ENCODE measurements at places on chromosomes 16 and 17.

GRCh38 chr17:77098884-77099545 is 41.8 kb upstream of the SEC14L1 start:
- DNase-seq, result peak; percentile 39

GRCh38 chr17:31595076-31595475 is 203.6 kb downstream of the RAB11FIP4 start:
- DNase-seq, result no peak

GRCh38 chr17:33044771-33045170 is 53.1 kb downstream of the SPACA3 start:
- DNase-seq, result no peak

- no peak for DNase-seq
These were observed 35.2 kb downstream of the NXN start for GRCh38 chr17:944266-944826.

- no peak for DNase-seq
These were observed 38.4 kb downstream of the CFDP1 start for GRCh38 chr16:75394941-75395340.

- DNase-seq, result no peak
These were observed 31.5 kb upstream of the CDH5 start for GRCh38 chr16:66334853-66335574.

GRCh38 chr16:86240716-86241363 is 269.5 kb upstream of the FOXF1 start:
- DNase-seq, result no peak

- no peak for DNase-seq
These were observed 38.9 kb upstream of the NDRG4 start for GRCh38 chr16:58461056-58461455.

DNA sequence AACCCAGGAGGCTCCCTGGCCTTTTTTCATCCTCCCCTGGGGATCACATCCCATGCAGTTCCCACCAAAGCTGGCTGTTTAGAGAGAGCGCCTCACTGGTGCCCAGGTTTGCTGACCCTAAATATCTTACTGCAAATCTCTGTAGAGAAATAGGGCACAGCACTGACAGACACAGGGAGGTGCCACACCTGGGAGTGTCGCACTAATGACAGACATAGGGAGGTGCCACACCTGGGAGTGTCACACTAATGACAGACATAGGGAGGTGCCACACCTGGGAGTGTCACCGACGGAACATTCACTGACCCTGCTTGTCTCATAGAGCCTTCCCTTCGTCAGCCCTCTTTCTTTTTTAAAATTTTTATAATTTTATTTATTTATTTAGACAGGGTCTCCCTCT is 25.6 kb downstream of the UNK start:
- no peak for DNase-seq

GRCh38 chr16:8907096-8907495 is 24.9 kb downstream of the LITAFD start:
- DNase-seq, result no peak

DNA sequence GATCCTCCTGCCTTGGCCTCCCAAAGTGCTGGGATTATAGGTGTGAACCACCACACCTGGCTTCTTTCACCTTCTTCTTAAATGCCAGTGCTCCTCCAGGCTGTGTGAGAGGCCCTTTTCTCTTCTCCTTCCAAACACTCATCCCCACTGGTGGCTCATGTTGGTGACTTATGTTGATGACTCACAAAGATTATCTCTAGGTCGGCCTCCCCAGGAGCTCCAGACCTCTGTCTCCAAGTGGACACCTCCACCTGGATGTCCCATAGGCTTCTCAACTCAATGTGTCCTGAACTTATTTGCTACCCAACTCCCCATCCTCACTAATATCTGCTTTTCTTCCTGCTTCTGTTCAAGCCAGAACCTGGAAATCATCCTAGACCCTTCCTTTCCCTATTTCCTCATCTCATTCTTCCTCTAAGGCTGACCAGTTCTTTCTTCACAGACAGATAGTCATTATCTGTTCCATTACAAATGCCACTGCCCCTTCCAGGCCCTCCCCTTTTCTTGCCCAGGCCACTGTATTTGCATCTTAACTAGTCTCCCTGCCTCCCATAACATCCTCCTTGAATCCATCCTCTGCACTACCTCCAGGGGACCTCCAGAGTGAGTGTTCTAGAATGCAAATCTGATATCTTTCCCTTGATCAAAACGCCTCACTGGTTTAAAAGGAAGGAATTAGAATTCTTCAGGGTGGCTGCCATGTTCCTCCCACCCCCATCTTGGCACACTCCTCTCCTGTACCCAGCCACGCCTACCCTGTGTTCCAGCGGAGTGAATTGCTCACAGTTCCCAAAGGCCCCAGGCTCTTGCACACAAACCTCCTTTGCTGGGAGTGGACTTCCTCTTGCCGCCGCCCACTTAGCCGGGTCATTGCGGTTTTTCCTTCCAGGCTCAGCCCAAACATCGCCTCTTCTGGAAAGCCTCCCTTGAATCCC is 34.8 kb upstream of the FBXO47 start:
- no peak for DNase-seq

- no peak for DNase-seq
These were observed 80.2 kb downstream of the GP2 start for GRCh38 chr16:20247076-20247475.

- no peak for DNase-seq
These were observed 104.3 kb upstream of the TNRC6C start for GRCh38 chr17:77854083-77854758.

DNA sequence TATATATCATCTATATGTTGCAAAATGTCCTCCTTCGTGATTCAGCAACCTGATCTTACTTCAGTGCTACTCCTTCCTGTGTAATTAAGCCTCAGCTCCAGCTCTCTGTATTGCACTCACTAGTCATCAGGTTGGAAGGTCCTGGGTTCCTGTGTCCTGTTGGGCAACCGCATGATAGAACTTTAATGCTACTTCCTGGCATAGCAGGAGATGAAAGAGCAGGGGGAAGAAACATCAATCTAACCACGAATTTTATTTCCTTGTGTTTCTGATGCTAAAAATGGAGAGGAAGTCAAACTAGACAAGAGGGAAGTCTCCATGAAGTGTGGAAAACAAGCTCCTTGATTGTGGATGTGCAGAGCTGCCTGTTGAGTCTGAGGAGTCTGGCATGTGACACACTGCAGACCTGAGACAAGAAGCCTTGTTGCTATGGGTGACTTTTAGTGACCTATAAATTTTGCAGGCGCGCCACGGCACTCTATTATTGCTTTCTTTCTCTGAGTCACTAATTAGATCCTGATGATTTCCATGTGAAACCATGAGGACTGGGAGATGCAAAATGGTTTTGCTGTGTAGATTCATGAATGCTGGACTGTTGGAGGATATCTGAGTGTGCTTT is 25.6 kb downstream of the IGSF6 start:
- DNase-seq, result peak; percentile 46

GRCh38 chr17:864315-864714 is 82.2 kb downstream of the MRM3 start:
- DNase-seq, result no peak

DNA sequence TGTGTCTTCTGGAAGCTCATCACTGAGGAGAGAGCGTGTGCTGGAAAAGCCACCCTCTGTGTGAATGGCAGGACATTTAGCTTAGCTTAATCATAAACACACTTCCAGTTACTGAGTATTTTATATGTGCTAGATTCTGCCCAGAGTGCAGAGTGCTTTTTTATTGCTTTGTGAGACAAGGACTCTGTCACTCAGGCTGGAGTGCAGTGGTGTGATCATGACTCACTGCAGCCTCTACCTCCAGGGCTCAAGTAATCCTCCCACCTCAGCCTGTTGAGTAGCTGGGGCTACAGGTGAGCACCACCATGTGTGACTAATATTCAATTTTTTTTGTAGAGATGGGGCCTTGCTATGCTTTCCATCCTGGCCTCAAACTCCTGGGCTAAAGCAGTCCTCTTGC is 61.4 kb upstream of the IRX3 start:
- DNase-seq, result no peak

- DNase-seq, result no peak
These were observed 1.0 kb upstream of the TTYH2 start for GRCh38 chr17:74212209-74212912.

DNA sequence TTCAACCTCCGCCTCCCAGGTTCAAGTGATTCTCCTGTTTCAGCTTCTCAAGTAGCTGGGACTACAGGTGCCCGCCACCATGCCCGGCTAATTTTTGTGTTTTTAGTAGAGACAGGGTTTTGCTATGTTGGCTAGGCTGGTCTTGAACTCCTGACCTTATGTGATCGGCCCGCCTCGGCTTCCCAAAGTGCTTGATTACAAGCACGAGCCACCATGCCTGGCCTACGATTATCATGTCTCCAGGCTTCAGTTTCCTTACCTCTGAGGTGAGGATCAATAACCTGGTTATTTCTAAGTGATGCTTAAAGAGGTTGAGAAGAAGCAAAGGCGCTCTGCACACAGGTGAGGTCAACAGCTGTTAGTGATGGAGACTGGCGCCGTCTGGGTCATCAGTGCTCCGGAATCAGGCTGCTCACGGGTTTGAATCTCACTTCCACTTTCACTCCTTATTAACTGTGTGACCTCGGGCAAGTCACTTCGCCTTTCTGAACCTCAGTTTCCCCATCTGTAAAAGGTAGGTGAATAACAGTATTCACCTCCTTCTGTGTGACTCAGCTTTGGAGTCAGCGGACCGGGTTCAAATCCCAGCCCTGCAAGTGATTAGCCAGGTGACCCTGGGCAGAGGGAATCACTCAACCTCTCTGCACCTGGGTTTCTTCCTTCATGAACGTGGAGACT is 745 bp upstream of the ABCC1 start:
- DNase-seq, result no peak

DNA sequence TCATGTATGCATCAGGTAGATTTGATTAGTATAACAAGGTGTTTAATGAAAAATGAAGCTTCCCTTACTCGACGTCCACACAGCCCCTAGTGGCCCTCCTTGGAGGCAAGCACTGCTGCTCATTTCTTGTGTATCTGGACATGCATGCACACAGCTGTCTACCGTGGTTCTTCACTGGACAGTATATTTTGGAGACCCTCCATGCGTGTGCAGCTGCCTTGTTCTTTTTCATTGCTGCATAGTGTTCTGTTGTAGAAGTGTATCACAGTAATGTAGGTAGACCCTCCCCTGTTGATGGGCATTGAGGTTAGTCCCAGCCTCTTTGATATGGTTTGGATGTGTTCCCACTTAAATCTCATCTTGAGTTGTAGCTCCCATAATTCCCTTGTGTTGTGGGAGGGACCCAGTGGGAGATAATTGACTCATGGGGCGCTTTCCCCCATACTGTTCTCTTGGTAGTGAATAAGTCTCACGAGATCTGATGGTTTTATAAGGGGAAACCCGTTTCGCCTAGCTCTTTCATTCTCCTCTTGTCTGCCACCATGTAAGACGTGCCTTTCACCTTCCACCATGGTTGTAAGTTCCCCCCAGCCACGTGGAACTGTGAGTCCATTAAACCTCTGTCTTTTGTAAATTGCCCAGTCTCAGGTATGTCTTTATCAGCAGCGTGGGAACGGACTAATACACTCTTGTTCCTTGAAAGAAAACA is 6.3 kb downstream of the CMIP start:
- DNase-seq, result no peak

GRCh38 chr16:10895053-10895946 is 18.3 kb downstream of the CIITA start:
- DNase-seq, result no peak

GRCh38 chr16:21694609-21695008 is 30.8 kb downstream of the OTOA start:
- DNase-seq, result no peak

DNA sequence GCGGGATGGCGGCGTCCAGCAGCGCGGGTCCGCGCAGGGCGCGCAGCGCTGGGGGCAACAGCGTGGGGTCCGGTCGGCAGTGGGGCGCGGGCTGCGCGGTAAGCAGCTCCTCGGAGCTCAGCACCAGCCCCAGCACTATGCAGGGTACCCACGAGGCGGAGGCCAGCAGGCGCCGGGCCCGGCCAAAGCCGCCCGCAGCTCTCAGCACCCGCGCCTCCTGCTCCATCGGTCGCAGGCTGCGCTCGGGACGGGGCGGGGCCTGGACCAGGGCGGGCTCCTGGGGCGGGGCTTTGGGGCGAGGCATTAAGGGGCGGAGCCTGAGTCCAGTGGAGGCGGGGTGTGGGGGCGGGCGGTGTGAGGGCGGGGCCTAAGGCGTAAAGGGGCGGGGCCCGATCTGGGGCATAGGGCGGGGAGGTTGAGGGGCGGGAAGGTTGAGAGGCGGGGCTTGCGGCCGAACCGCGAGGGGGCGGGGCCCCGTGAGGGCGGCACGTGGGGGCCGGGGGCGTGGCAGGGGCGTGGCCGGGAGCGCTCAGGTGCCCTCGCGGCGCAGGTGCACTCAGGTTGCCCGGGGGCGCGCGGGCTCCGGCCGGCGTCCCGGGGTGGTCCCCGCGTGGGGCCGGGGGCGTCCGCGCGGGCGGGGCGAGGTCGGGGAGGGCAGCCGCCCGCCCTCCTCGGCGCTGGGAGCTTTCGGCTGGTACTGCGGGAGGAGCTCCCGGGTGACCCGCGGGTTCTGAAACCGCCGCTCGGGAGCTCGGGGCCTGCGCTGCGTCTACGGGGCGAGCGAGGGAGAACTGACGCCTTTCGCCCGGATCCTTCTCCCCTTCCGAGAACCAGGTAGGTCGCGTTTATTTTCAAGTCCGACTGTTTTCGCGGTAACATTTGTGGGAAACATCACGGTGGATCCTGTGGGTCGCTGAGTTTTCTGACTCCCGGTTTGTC is 1.4 kb upstream of the SLC22A31 start:
- DNase-seq, result peak; percentile 68

- no peak for DNase-seq
These were observed 354.7 kb upstream of the RBFOX1 start for GRCh38 chr16:6977916-6978315.

DNA sequence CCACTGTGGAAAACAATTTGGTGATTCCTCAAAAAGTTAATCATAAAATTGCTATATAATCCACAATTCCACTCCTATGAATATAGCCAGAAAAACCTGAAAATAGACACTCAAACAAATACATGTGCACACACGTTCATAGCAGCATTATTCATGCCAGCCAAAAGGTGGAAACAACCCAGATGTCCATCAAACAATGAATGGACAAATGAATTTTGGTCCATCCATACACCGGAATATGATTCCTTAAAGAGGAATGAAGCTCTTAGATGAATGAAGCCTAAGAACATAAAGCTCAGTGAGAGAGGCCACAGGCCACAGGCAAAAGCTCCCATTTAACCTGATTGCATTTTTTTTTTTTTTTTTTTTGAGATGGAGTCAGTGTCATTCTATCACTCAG is 114.6 kb upstream of the TNRC6C start:
- no peak for DNase-seq

DNA sequence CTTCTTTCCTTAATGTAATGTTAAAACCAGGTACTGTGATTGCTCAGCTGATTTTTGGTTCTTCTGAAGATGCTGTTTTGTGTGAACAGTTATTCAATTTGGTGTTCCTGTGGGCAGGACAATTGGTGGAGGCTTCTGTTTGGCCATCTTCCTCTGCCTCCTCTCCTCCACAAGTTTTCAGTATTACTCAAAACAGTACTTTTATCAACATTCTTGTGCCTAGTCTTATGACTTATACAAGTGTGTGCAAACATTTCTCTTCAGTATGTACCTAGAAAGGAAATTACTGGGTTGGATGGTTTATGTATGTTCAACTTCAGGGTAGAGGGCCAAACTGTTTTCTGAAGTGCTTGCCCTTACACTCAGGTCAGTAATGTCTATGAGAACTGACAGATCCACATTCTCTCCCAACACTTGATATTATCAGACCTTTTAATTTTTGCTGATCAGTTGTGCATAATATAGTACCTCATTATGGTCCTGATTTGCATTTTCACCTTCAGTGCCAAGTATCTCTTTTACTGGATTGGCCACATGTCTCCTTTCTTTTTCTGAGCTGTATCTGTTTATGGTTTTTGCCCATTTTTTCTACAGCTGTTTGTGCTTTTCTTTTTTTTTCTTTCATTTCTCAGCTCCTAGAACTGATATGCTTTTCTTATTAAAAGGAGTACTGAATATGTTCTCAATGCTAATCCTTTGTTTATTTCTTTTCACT is 50.9 kb downstream of the ERCC4 start:
- no peak for DNase-seq
